ENCODE measurements at places on chromosomes 12 and 14.

DNA sequence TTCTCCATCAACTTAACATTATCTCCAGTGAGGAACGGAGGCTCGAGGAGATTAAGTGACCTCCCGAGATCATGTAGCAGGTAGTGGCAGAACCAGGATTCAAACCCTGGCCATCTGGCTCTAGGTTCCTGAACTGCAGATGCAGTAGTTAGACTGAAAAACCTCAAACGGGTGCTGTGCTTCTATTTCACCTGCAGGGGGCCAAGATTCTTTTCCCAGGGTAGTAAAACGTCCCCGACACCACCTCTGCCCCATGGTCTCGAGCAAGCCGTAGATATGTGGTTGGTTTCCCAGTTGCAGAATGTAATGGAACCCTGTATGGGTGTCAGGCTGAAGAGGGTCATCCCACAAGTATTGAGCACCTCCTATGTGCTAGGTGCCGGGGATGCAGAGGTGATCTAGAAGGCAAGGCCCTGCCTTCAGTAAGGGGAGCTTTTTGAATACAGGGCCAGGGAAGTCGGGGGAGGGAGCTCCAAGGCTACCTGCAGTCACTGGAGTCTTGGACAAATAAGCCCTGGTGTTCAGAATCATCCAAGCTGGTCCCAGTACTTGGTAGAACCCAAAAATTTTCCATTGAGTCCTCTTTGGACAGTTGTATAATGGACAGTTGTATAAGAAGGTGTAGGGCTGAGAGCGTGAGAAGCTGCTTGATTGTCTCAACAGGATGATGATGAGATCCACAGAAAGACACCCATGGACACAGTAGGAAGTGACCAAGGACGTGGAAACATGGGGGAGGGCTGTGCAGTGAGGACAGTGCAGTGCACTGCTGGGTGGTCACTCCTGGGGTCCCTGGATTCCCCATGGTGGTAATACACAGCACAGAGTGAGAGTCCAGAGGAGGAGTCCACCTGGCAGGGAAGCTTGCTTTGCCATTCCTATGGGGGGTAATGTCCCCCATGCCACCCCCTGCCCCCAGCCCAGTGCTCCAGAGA, 197.2 kb downstream of the CHST11 start:
- no peak for DNase-seq

GRCh38 chr12:70854138-70854537, 66.4 kb downstream of the PTPRR start:
- no peak for DNase-seq

DNA sequence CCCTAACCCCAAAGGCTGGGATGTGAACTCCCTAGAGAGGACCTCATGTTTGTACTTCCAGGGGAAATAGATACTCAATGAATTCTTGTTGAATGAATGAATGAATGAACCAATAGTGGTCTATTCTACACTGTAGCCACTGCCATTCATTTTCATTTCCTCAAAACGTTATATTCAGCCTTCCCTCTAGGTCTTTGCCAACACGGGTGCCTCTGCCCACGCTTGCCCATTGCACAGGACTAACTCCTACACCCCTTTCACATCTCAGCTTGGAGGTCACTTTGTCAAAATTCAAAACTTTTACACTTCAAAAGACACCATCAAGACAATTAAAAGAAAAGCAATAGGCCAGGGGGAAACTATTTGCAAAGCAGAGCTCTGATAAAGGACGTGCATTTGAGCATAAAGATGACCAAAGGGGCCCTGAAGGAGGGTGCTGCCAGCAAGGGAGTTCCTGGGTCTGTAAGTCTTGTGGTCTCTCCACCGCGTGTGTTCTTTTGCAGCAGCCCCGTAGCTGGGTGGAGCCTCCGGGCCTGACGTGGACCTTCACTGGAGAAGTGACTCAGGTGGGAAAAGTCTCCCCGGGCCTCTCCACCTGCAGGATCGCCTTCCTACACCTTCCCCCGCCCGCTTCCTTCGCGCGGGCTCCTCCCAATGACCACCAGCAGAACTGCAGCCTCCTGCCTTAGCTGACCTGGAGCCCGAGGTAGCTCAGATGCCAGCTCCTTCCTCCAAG, 31.5 kb downstream of the TMEM63C start:
- peak; percentile 38 for DNase-seq

DNA sequence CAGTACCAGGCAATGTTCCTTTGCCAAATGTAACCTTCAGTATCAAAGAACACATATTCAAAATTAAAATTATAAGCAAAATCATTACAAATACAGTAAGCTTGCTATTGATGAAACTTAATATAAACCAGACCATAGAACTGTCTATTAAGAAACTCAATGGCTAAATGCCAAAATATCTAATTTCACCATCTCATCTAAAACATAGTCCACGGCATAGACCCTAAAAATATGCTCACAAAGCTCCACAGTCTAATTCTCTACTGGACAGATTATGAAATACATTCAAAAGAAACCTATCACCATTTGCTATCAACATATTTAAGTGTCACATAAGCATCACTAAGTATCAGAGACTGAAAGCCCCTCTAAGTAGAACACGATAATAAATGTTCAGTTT, 25.2 kb downstream of the DUSP16 start:
- no peak for DNase-seq

GRCh38 chr12:97568336-97569180, 106.0 kb downstream of the RMST start:
- no peak for DNase-seq

Data from left renal cortex interstitium (tissue), 4 donors.